NCI-H1048 (cell line): ENCODE measurements at places on chromosomes 3 and 15.

DNA sequence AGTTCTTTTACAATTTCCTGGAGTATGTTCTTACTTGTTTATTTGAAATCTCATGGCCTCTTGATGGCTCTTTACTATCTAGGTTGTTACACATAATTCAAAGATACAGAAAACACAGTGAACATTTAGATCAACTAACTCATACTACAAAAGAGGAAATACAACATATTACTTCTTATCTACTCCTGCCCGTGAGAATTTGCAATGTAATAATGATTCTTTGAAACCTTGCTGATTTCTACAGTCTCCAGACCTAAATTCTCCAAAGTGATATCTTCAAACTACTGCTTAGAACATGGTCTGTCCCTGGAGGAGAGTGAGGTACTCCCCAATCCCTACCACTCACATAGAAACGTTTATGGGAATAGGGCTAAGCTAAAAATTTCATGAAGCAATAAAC is 29.9 kb upstream of the GOLGA8B start:
- no peak for DNase-seq

DNA sequence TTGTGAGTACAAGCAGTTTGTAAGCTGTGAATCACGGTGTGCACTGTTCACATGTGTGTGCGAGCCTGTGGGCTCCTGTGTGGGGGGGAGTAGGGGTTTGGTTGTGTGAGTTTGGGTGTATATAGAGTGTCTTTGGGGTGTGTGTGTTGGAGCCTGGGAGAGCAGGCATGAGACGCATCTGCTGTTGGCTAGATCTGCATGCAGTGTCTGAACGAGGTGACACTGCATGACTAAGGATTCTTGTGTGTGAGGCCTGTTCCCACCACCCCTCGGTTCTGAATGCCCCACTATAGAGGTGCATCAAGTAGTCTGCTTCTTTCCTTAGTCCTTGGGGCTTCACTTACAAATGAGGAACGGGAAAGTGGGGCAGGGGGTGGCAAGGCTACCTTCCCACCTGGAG is 68.4 kb downstream of the MAGEF1 start:
- DNase-seq: no peak

DNA sequence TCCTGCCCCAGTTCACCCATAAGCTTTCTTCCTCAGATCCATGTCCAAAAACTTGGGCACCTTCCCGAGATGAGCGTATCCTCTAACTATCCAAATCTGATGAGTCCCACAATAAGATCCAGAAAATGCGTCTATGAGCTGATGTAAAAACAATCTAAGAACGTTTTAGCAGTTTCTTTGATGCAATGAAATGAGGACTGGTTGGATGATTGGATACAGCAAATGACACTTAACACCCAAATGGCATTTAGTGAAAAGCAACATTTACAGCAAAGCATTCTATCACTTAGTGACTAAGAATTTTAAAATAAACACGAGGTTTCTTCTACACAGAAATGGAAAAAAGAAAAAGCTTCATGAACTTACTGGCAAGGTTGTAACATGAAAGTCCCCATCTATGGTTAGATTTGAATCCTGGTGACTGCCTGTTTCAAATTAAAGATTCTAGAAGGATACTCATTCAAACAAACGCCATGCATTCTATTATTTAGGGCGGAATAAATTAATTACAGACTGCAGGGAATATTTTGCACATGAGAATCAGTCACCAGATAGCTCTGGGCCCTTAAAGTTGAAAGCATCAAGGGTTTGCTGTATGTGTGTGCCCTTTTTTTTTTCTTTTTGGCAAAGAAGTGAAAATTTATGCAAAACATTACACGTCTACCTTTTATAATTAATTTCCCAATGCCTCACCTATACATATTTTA is 598.6 kb downstream of the FOXP1 start:
- no peak for DNase-seq

DNA sequence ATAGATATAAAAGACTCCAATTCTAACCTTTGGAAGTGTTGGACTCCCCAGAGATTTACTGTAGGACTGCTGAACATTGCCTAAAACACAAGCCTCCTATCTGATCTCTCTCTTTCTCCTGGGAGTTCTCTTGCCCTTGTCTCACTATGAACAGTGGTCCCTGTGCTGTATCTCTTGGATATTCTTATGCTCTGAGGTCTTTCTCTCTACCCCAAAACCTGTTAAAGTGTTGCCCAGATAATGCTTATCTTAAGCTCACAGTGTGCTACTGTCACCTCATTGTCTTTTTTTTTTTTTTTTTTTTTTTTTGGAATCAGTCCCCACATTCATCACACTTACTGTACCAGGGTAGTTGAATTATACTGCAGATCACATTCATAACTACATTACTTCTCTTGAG is 131.0 kb upstream of the CBLB start:
- no peak for DNase-seq

- DNase-seq: no peak
Measured at GRCh38 chr15:56886363-56886931, 32.0 kb upstream of the TCF12 start.
